ENCODE measurements at places on chromosomes 7 and 10. TPM values are rescaled to one million over a fixed set of nuclear protein-coding genes. Genes with fewer than 3 reads are reported as not detected.

The GPR15LG gene
- total RNA-seq = not detected

The FAM25G gene
- total RNA-seq = not detected

DNA sequence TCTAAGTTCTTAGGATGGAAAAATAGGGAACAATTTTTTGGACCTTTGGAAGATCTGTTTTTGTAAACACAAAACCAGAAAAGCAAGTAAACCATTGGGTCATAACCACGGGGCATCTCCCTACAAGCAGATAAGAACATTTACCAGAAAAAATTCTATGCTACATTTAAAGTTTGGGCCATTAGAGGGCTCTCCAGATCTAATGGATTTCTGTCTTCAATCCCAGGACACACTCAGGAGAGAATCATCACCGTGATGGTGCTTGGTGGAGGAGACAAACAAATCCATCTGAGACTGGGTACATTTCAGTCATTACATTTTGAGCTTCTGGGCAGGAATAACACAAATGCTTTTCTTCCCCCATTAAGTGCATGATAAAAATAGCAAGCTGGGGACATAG is 178.4 kb upstream of the TARP start:
- peak; percentile 12 for DNase-seq

- DNase-seq = no peak
These were observed 157.8 kb downstream of the ANLN start for GRCh38 chr7:36547416-36547815.

DNA sequence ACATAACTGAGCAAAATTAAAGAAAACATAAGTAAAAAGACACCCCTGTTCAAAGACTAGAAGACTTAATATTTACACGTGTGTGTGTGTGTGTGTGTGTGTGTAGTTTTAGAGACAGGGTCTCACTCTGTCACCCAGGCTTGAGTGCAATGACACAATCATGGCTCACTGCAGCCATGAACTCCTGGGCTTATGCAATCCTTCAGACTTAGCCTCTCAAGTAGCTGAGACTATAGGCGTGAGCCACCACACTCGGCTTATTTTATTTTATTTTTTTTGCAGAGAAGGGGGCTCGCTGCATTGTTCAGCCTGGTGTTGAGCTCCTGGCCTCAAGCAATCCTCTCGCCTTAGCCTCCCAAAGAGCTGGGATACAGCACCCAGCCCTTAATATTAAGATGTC is 90.3 kb downstream of the JMJD1C start:
- DNase-seq = no peak
